Activated CD4-positive, CD25-positive, alpha-beta regulatory T cell (primary cell): ENCODE measurements at places on chromosomes 6 and 20.

GRCh38 chr20:17568972-17569521 lies 828 bp upstream of the DSTN start:
- no peak for DNase-seq

DNA sequence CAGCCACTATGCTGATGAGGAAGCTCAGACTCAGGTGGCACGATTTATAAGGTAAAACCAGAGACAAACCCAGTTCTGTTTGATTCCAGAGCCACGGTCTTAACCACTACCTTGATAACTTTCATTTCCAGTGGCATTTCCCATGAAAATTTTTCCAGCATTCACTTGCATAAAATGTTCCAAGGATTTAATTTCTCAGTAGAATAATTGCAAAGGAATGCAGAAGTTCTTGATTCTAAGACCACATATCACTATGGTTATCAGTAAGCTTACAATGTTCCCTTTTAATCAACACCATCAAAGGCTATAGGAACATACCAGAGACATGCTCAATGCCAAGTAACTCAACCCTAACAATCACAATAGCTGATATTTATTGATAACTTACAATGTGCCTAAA lies 306.0 kb upstream of the HS3ST5 start:
- no peak for DNase-seq

DNA sequence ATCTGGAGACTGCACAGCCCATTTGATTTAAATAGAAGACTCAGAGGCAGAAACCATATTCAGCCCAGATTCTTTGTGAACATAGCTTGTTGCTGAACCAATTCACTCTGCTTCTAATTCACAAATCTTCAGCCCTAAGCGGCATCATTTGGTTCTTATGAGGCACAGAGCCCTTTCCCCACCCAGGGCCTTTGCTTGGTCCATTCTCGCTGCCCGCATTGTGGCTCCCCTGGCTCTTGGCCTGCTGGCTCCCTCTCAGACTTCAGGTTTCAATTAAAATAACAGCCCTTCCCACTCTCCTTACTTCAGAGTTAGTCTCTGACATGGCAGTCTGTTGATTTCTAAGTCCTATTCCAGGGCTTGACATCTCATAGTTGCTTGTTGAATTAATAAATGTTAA lies 9.4 kb upstream of the TMEM14A start:
- DNase-seq = no peak

DNA sequence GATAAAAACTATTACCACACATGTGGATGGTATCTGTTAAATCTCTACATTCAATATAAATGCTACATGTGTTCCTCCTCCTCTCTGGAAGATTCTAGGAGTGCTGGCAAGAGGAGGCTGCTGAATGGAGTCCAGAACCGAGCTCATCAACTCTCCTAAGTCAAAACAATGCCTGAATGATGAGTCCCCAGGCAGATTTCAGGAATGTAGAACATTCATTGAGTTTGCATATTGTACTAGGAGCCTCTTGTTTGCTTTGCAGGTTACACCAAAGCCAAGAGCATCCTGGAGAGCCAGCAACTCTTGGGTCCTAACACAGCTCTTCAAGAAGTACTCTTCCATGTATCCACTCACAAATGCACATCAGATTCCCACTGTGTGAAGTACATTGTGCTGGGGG lies 117.6 kb upstream of the UST start:
- DNase-seq = no peak

DNA sequence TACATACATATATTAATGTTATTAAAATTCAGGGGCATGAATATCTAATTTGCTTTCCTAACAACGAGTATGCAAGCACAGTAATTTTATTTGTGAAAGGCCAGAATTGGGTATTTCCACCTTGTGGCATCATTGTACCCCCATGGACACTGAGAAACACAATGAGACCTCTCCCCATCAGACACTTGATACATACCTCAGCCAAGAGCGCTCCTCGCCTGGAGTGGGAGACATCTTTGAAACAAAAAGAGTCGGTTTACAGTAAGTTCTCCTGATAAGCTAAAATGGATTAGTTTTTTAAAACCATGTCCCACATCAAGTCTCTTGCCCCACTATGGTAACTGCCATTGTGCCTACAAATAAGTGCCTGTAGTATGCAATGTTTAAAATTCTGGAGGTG lies 2.1 kb downstream of the CNR1 start:
- DNase-seq = no peak

DNA sequence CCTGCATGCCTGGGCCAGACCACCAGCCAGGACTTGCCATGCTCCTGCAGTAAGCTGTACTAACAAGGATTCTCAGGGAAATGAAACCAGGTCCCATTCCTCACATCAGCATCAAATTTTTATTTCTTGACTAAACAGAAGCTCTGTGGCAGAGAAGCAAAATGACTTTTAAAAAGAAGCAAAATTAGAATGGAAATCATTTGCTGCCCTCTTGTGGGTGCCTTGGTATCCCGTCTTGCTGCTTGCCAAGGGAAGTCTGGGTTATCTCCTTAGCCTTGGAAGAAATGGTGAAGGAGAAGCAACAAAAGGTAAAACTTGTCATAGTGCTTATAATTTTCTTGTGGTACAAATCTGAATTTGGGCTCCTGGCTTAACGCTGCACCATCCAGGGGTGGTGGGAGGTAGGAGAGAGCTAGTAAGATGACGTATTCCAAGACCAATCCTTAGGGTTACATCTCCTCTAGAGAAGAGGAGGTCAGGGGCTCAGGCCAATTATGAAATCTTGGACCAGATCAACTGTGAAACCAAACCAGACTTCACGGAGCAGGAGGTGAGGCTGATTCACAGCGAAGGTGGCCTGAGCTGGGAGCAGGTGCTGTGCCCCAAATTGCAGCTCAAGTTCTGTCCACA lies 107.5 kb downstream of the FAXC start:
- no peak for DNase-seq

DNA sequence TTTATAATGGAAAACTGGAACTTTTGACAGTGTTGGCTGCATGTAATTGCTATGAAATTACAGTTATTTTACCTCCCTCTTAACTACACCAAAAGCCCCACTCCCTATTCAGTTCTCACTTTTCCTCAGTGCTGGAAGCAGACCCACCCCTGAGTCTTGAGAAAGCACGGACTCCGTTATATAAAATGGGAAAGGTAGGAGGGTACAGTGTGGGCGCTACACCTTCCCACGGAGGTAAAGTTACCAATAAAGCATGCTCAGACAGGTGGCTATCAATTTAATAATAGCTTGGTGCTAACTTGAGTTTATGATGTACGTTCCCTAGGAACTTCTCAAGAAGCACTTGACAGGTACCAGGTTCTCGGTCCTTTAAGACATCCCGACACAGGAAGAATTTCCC lies 59.0 kb downstream of the CLIC5 start:
- no peak for DNase-seq

- DNase-seq = no peak
These were observed 52.6 kb downstream of the BTBD3 start for GRCh38 chr20:11970243-11970836.

- DNase-seq = no peak
These were observed 10.2 kb downstream of the BMP7 start for GRCh38 chr20:57256205-57256604.

DNA sequence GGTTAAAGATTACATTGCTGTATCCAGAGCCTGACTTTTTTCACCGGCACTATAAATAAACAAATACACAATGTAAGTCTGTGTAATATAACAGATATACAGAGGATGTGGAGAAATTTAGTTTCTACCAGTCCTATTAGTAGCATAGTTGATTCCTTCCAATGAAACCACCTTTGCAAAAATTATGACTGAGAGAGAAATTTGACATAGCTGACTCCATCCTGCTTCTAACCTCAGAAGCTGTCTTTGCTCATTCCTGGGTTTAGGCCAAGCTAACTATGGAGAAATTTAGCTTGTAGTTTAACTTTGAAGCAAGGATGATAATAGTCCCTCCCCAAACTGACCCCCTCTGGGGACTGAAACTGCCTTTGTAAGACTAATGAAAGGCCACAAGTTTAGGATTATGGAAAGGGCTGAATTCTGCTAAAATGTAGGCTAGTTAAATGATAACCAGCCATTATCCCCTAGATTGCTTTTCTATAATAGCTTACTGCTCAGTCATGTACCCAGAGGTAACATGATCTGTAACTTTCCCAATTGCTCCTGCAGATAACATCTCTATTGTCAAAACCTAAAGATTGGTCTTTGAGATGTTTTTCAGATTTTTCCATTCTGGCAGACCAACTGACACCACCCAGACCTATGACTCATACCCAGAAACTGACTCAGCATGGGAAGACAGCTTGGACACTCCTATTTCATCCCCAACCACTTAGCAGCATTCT lies 172.8 kb upstream of the ARG1 start:
- DNase-seq = no peak

- DNase-seq = no peak
These were observed 195.9 kb downstream of the CDH4 start for GRCh38 chr20:61447952-61448351.

DNA sequence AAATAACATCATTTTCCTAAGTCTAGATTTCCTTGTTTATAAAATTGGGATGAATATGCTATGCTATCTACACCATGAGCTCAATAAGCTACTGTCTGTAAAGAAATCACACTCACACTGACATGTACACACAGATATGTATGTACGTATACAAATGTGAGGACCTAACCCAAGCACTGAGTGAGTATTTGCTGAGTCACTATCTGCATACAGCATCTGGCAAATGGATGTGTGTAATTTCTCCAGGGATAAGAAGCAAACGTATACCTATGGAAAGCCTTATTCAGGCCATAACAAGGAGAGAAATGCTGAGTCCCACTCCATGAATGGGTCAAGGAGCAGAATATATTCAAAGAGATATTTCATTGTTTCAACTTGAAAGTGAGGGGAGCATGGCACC lies 153.9 kb downstream of the LPA start:
- DNase-seq = no peak

- no peak for DNase-seq
These were observed 7.6 kb upstream of the TBC1D20 start for GRCh38 chr20:469746-470490.

GRCh38 chr6:127514773-127515227 lies 4.3 kb downstream of the MTCL3 start:
- DNase-seq = peak; percentile 9

DNA sequence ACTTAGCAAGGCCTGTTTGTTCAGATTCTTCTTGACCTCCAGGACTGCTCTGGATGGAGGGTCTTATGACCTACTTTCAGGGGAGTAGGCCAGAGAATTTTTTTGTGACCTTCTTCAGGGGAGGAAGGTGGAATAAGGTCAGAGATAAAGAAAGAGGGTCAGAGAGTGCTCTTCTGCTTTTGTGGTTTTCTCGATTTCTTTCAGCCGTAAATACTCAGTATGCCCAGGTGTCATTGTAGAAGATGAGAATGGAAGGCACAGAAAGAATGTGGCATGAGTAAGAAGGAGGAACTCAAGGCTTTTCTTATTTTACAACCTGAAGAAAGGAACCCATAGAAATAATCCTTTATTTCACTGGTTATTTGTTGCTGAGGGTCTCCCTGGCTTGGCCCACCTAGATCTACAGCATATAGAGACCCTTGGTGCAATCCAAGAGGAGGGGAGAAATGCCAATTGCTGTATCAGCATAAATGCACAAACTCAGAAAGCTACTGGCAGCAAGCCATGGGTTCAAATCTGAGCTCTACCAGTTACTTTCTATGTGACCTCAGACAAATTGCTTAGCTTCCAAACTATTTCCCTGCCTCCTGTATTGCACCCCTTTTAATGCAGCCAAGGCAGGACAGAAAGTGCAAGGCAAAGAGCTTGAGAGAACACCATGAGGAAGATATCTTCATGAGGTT lies 68.0 kb downstream of the OLIG3 start:
- DNase-seq = no peak

DNA sequence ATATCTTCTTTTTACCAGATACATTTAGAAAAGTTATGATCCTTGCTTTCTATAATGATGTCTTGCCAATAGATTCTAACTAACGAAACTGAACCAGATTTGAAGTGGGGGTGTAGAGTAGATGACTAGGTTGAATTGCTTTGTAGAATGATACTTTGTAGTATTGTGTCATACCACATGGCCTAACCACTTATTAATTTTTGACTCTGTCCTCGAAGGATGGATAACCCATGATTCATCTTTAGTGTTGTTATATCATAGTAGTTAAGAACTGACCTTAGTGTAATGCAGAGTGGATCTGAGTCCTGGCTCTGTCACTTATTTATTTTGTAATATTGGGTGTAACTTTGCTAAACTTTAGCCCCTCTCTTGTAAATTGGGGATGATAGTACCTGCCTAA lies 4.5 kb downstream of the PHF3 start:
- no peak for DNase-seq
